ENCODE measurements at places on chromosomes 13 and 19.

- no peak for DNase-seq
Measured at GRCh38 chr19:41377977-41378709, 1.8 kb downstream of the TMEM91 start.

DNA sequence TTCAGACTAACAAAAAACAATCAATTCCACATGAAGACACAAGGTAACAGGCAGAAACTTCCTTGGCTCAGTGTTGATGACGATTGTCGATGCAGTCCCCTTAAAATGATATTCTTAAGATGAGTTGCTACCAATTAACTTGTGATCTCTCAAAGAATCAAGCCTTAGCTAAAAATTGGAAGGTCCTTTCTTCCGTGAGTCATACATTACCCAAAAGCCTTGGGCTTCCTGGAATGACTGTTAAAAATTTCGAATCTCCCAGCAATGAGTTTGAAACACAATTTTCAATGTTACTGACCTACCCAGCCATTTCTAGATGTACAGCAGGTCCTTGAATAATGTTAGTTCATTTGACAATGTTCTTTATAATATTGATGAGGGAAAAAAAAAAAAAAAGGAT is 28.0 kb upstream of the RB1 start:
- no peak for DNase-seq

DNA sequence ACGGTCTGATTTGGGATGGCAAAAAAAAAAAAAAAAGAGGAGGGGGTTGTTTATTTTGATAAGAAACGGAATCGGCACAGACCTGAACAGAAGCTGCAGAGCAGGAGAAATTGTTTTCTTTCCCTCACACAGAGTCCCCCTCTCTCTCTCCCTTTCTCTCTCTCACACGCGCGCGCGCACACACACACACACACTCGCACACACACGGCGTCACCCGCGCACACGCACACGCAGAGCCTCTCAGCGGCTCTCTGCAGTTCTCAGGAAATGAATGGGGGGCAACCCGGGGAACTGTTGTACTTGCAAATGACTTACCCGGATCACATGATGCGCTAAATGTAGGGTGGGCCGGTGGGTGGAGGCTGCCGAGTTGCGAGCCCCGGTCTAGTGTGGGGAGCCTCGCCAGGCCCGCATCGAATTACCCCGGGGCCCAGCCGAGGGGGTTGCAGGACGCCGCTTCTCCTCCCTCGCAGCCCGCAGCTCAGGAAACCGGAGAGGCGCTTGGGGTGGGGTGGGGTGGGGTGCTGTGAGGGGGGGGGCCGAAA is 475 bp downstream of the KLF12 start:
- DNase-seq, result peak; percentile 78

DNA sequence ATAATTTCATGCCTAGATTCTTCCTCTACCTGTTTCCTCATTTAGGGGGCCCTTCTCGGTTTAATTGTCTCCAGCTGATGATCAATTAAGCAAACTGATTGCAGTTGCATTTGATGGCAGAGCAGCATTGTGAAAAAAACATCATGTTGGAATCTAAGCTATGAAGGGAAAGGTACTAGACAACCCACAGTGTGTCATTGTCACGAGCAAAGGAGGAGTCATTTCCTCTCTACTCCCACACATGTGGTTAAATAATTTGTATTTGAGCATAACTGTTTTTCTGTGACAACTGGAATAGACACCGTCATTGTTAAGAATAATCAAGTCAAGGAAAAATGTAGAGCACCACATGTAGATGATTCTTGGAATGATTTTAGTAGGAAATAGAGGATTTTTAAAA is 240.3 kb downstream of the DCT start:
- DNase-seq, result no peak

GRCh38 chr19:39969266-39969665 is 1.7 kb upstream of the PSMC4 start:
- no peak for DNase-seq

DNA sequence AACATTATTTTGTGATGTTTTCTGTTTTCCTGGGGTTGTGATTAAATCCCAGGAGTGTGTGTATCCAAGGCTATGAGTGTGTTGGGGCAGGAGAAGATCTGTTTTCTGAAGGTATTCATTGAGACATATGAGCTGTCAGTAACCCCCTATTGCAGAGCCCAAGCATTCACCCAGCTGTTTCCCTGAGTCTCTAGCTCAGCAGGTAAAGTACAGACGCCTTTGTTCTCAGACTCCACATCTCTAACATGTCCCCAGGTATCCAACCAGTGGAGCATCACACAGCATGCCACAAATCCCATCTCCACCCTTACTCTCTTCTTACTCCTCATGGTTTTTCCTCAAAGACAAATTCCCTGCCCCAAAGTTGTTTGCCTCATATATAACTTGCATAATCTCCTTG is 213.6 kb downstream of the PCDH20 start:
- no peak for DNase-seq

DNA sequence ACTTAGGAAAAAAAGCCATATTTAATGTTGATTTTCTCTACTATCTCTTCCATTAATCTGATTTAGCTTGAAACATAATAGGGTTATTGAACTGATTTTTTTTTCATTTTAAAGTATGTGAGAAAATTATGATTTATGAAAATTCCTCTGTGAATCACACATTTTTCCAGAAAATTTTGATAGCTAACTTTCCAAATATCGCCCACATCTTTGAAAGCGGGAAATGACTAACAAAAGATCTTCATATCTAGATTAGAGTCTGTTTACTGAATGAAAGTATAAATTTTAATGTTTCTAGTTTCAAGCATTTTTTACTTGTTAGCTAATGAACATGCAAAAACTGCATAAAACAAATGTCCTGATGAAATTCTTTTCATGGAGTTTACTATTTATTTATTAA is 97.4 kb downstream of the POSTN start:
- no peak for DNase-seq

- no peak for DNase-seq
Measured at GRCh38 chr13:58488251-58488650, 856.7 kb downstream of the PCDH17 start.

DNA sequence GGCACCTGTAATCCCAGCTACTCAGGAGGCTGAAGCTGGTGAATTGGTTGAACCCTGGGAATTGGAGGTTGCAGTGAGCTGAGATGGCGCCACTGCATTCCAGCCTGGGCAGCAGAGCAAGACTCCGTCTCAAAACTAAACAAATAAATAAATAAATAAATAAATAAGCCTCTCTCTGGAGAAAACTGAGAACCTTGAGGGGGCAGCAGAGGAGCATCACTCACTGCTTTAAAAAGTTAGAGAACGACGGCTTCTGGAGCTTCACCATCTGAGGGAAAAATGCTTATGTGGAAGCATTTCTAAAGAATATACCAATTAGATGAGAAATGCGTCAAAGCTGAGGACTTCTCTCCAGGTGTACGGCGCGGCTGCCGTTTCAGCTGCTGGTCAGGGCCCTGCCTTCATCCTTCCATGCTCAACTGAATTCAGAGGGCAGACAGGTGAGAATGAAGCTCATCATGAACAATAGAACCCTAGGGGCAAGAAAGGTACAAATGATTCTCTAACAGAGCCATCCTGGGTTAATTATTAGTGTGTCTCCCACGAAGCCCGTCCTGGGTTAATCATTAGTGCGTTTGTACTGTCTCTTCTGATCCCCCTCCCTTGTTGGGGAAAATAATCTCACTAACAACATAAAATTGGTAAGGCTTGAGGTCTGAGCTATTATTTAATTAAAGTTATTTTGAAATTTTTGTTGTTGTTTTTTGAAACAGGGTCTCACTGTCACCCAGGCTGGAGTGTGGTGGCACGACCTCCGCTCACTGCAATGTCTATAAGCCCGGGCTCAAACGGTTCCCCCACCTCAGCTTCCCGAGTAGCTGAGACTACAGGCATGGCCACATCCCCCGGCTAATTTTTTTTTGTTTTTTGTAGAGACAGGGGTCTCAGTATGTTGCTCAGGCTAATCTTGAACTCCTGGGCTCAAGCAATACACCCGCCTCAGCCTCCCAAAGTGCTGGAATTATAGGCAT is 80.1 kb downstream of the IPO5 start:
- DNase-seq, result peak; percentile 19

- no peak for DNase-seq
Measured at GRCh38 chr19:19259741-19260140, 13.4 kb downstream of the TM6SF2 start.

DNA sequence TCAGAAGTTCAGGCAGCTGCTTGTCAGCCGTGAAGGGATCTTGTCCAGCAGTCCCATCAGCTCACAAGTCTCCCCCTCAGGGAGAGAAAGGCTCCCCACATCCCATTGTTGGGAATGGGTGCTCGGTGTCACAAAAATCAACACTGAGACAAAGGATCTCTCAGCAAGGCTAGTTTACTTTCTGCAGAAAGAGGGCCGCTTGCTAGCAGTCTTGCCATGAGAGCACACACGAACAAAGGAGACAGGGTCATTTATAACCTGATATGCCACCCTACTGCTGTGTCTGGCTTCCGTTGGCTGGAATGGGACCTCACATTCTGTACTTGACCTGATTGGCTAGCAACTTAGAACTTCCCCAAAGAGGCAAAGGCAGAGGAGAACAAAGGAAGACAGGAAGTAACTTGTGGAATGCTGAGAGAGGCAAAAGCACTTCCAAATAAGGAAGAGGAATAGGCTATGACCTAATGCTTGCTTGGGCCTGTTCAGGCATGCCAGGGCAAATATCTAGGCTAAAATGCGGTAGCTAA is 8.7 kb upstream of the IGFL3 start:
- DNase-seq, result peak; percentile 97

GRCh38 chr13:23866420-23867026 is 22.7 kb downstream of the MIPEP start:
- no peak for DNase-seq

DNA sequence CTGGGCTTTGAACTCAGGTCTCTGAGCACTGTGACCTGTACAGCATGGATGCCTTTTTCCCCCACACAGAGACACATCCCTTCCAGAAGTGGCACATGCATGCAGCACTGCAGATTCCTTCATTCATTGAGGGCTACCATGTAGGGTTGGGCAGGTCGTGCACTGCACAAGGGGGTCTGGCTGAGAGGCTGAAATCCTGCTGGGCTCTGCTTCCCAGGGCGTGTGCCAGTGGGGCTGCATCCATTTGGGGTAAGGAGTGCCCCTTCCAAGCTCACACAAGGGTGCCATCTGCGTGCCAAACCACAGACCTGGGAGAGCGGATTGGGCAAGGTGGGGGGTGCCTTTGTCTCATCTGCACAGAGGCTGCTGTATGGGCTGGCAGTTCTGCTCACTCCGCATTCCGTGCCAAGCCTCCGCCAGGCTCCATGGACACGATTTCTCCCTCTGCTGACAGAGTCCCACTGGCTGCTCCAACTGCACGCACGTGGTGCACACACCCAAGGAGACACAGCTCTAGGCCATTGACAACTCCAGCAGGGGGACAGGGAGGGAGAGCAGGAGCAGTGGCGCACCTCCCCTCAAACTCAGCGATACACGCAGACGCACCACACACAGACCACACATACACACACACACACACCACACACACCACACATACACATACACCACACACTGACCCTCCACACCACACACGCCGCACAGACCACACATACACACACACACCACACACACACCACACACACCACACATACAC is 4.5 kb upstream of the SHISA7 start:
- no peak for DNase-seq

DNA sequence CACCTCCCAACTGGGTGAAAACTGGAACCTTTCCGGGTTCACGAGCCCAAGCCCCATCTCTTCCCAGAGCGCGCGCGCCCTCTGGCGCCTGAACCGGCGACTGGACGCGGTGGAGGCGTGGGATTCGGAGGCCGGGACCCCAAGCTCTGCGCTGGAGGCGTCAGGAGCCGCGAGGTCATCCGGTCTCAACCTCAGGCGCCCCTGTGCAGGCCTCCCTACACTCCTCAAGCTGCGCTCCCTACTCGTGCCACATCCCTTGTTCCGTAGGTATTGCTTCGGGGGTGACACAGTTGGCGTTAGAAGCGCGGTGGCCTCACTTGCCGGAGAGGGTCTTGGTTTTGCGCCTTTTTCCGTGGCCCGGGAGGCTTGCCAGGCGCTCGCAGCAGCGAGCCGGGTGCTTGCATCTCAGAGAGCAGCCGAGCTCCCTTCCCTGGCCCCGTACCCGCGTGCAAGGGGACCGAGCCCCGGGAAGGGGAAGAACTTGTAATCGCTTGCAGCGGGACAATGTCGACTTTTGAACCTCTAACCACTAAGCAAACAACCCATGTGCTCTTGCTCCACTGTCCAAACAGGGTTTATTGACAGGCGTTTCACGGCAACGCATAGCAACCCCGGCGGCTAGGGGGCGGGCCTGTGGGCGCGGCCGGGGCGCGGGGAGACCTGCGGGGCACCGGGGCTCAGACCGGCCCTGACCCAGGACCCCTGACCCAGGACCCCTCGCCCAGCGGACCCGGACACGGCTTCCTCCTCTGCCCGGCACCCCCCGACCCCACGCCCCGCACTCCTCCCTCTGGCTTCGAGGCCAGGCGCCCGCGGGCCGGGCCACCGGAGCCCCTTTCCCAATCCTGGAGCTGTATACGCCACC is 8.5 kb downstream of the CDX2 start:
- DNase-seq, result no peak

GRCh38 chr19:35949131-35949530 is 13.0 kb downstream of the LRFN3 start:
- DNase-seq, result no peak

- no peak for DNase-seq
Measured at GRCh38 chr13:25699056-25699455, 327.3 kb downstream of the ATP8A2 start.

DNA sequence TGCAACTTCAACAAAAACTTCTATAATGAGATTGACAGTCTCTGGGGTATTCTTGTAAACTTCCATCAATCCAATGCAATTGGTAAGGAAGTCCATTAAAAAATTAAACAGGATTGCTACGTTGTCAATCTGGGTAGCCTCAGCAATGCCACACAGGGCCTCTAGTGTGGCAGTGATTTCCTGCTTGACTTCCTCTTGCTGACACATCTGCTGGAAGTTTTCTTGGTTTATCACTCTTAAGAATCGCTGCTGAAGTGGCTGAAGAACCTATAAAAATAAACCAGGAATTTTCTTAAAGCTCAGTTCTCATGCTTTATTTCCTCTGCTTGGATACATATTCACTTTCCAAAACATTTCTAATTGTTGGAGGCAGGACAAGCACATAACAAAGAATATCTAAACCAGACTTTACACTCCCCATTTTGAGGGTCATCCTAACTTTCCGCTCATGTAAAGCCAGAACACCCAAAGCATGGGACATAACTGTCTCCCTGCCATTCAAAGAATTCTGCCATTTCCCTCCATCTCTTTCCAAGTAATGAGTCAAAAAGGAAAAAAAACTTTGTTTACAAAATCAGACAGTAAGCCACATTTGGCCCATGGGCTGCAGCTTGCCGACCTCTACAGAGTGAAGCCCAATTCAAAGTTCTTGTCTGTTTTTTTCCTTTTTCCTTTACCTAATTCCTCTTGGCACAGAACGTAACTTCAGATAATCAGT is 23.2 kb upstream of the EEF1AKMT1 start:
- peak; percentile 4 for DNase-seq

- no peak for DNase-seq
Measured at GRCh38 chr13:21619633-21620220, 15.8 kb upstream of the MICU2 start.
